ENCODE measurements at places on chromosomes 3 and 15. TPM values are rescaled to one million over a fixed set of nuclear protein-coding genes. Genes with fewer than 3 reads are reported as not detected.

The TM4SF4 gene
- total RNA-seq: not detected

The STRIT1 gene
- 0.38 TPM for total RNA-seq

DNA sequence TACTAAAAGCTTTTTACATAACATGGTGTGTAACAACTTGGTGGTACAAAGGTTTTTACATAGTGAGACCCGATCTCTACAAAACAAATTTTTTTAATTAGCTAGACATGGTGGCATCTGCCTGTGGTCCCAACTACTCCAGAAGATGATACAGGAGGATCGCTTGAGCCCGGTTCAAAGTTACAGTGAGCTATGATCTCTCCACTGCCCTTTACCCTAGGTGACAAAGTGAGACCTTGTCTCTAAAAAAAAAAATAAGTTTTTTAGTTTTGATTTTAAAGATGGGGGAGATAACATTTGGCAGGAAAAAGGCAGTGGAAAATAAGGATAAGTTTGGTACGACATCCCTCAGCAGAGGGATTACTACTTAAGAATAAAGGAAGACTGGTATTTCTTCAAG is 5.9 kb downstream of the FAM162A start:
- no peak overlapping the region for H3K27ac ChIP-seq
- H3K4me3 ChIP-seq: no peak overlapping the region
- H3K27me3 ChIP-seq: no peaks in the 10 kb centered on the region
- no peak for DNase-seq
- H3K36me3 ChIP-seq: no peaks in the 10 kb centered on the region

- H3K27me3 ChIP-seq: no peaks in the 10 kb centered on the region
- peaks cover 8% of the 10 kb centered on the region for H3K4me1 ChIP-seq
- no peaks in the 10 kb centered on the region for H3K36me3 ChIP-seq
- H3K4me3 ChIP-seq: no peak overlapping the region
- DNase-seq: no peak
Measured at GRCh38 chr3:73098873-73099272, 37.4 kb downstream of the EBLN2 start.

GRCh38 chr3:12898290-12898964 is 57.1 kb upstream of the RPL32 start:
- no peaks in the 10 kb centered on the region for H3K36me3 ChIP-seq
- DNase-seq: no peak
- no peak overlapping the region for H3K27ac ChIP-seq
- no peaks in the 10 kb centered on the region for H3K4me1 ChIP-seq
- H3K27me3 ChIP-seq: no peaks in the 10 kb centered on the region
- no peak overlapping the region for H3K4me3 ChIP-seq

DNA sequence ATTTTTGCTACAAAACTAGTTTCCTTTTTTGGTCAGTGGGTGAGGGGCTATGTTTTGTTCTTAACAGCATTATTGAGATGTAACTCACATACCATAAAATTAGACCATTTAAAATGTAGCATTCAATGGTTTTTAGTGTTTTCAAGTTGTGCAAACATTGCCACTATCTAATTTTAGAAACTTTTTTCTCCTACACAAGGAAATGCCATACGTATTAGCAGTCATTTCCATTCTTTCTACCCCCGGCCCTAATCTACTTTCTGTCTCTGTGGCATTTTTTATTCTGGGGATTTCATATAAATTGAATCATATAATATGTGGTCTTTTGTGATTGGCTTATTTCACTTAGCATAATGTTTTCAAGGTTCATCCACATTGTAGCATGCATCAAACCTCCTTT is 55.0 kb upstream of the TIPARP start:
- no peak overlapping the region for H3K27ac ChIP-seq
- no peaks in the 10 kb centered on the region for H3K27me3 ChIP-seq
- no peaks in the 10 kb centered on the region for H3K36me3 ChIP-seq
- no peak overlapping the region for H3K4me3 ChIP-seq
- DNase-seq: no peak
- H3K4me1 ChIP-seq: no peaks in the 10 kb centered on the region

The THSD4 gene
- 6.4 TPM for total RNA-seq

The TMEM212 gene
- not detected for total RNA-seq

The CFAP100 gene
- total RNA-seq: not detected

DNA sequence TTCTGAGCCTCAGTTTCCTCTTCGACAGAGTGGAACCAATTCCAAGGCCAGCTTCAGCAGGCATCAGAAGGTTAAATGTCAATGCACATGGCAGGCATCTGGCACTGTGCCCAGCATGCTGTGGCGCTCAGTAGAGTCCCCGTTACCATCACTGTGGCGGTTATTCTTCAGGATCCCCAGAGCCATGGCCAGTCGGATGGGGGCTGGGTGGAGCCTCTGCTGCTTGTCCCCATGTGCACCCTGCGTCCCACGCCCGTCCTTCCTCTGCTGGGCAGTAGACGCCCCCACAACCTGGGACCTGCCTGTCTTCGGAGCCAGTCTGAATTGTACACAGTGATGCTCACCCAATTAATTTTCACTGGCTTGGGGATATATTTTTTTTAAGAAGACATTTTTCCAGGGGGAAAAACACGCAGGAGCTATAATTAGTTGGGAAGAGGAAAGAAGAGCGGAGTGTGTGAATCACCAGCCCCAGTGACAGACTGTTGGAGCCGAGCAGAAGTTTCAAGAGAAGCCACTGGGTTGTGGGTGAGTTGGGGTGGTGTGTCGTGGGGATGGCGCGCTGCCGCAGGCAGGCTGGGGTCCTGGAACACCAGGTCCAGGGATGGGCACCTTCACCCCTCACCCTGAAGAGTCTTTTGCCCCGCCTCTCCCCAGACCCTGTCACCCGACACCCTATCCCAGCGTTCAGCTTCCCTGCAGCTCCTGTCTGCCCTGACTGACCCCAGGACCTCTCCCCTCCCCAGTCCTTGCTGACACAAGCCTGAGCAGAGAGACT is 26.8 kb upstream of the RPL29 start:
- no peaks in the 10 kb centered on the region for H3K36me3 ChIP-seq
- DNase-seq: no peak
- no peak overlapping the region for H3K27ac ChIP-seq
- no peak overlapping the region for H3K4me3 ChIP-seq

The PPP1R14D gene
- total RNA-seq: not detected

GRCh38 chr3:109819734-109820133 is 482.4 kb upstream of the DPPA4 start:
- no peak overlapping the region for H3K4me3 ChIP-seq
- H3K36me3 ChIP-seq: no peaks in the 10 kb centered on the region
- H3K27ac ChIP-seq: no peak overlapping the region
- no peaks in the 10 kb centered on the region for H3K27me3 ChIP-seq
- peaks cover 3% of the 10 kb centered on the region for H3K4me1 ChIP-seq
- no peak for DNase-seq

DNA sequence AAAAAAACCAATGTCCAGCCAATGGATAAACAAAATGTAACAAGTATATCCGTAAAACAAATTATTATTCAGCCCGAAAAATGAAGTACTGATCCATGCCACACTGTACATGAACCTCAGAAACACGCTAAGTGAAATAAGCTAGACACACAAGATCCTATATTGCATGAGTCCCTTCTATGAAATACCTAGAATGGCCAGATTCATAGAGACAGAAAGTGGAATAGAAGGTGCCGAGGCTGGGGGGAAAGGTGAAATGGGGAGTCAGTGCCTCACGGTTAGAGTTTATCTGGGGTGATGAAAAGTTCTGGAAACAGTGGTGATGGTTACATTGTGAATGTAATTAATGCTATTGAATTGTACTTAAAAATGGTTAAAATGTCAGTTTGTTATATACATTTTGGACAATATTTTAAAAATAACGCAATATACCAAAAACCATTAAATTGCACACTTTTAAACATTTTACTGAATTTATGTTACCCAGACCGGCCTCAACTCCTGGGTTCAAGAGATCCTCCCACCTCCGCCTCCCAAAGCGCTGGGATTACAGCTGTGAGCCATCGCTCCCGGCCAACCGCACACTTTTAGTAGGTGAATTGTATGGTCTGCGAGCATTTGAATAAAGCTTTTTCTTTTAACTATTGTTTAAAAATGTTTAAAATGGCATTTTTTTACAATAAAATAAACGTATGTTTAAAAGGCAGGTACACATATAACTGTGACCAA is 2.1 kb downstream of the RNF168 start:
- H3K36me3 ChIP-seq: no peaks in the 10 kb centered on the region
- peaks cover 2% of the 10 kb centered on the region for H3K4me1 ChIP-seq
- H3K27me3 ChIP-seq: no peaks in the 10 kb centered on the region
- peak overlapping the region; percentile 99 for H3K4me3 ChIP-seq
- DNase-seq: no peak

DNA sequence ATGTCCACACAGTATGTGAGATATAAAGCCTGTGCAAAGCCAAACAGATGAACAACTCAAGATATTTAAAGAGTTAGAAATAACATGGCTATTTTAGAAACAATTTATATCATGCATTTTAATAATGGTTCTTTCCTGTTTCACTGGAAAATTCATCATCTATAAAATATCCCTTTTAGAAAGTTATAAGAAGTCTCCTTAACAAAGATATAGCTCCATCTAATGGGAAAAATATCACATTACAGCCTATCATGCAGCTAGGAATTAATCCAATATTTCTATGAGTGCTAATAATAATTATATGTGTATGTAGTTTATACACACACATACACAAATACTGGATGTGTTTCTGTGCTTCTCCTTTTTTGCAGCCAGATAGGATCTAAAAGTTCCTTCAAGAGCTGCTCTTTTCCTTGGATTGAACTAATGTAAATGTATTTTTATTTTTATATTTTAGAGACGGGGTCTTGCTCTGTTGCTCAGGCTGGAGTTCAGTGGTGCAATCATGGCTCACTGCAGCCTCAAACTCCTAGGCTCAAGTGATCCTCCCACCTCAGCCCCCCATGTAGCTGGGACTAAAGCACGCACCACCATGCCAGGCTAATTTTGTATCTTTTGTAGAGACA is 21.6 kb downstream of the RPL22L1 start:
- no peaks in the 10 kb centered on the region for H3K36me3 ChIP-seq
- no peaks in the 10 kb centered on the region for H3K27me3 ChIP-seq
- no peaks in the 10 kb centered on the region for H3K4me1 ChIP-seq
- no peak overlapping the region for H3K4me3 ChIP-seq
- H3K27ac ChIP-seq: no peak overlapping the region
- DNase-seq: no peak

DNA sequence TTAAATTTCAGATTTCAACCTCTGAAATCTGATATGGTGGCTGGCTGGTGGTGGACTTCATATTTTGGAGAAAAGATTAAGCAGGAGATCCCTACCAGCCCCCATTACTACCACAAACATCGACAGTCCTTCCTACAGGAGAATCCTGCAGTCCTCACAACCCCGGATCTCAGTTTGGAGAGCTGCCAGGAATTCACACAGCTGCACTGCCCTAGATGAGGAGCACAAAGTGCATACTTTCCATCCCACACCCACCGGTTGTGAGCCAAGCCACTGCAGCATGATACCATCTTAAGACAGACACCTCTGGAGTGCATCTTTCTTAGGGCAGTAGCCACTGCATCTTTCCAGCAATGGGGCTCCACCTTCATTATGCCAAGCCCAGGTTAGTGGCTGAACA is 185.5 kb upstream of the GPR149 start:
- no peaks in the 10 kb centered on the region for H3K4me1 ChIP-seq
- H3K4me3 ChIP-seq: no peak overlapping the region
- no peak overlapping the region for H3K27ac ChIP-seq
- no peak for DNase-seq

DNA sequence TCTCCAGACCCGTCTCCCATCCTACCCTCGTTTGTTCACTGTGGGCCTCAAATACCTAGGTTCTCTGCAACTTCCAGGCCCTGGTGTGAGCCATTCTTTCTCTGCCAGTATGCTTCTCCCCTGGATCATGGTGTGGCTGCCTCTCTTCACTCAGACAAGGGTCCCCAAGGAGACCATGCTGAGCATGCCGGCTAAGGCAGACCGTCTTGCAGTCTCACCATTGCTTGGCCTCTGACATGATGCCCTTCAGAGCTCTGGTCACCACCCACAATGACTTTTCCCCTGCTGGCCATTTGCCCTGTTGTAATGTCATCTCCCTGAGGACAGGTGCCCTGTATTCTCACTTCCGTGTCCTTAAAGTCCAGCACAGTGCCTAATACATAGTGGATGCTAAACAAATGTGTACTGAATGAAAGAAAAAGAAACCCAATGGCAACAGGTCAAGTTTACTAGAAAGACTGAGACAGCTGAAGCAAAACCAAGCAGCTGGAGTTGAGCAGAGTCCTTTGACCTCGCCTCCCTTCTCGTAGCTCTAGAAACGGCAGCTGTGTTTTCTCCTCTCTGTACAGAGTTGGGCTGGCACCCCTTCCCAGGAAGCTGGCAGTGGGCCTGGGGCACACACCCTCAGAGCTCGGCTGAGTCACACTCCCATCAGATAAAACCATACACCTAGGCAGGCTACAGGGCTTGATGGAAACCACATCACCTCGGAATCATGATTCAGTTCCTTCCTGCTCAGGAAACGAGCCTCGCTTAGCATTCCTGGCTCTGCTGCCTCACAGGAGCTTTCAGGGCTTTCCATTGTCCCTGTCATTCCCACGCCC is 8.6 kb downstream of the TLR9 start:
- DNase-seq: no peak
- peaks cover 28% of the 10 kb centered on the region for H3K36me3 ChIP-seq
- H3K27me3 ChIP-seq: no peaks in the 10 kb centered on the region
- H3K4me3 ChIP-seq: no peak overlapping the region

GRCh38 chr3:58532794-58533220 is 4.2 kb downstream of the ACOX2 start:
- peaks cover 2% of the 10 kb centered on the region for H3K4me1 ChIP-seq
- H3K27me3 ChIP-seq: no peaks in the 10 kb centered on the region
- DNase-seq: peak; percentile 51
- H3K4me3 ChIP-seq: no peak overlapping the region
- no peaks in the 10 kb centered on the region for H3K36me3 ChIP-seq

GRCh38 chr3:45333549-45333948 is 54.8 kb upstream of the LARS2 start:
- H3K4me3 ChIP-seq: no peak overlapping the region
- H3K36me3 ChIP-seq: no peaks in the 10 kb centered on the region
- peaks cover 16% of the 10 kb centered on the region for H3K4me1 ChIP-seq
- no peak overlapping the region for H3K27ac ChIP-seq
- no peak for DNase-seq

The FRMD5 gene
- total RNA-seq: 12.6 TPM

GRCh38 chr3:115667738-115668065 is 44.4 kb downstream of the GAP43 start:
- no peaks in the 10 kb centered on the region for H3K4me1 ChIP-seq
- no peak for DNase-seq
- no peak overlapping the region for H3K4me3 ChIP-seq
- no peak overlapping the region for H3K27ac ChIP-seq
- H3K27me3 ChIP-seq: no peaks in the 10 kb centered on the region

- no peak overlapping the region for H3K4me3 ChIP-seq
- no peaks in the 10 kb centered on the region for H3K27me3 ChIP-seq
- H3K27ac ChIP-seq: no peak overlapping the region
- no peaks in the 10 kb centered on the region for H3K36me3 ChIP-seq
- no peak for DNase-seq
Measured at GRCh38 chr15:100508641-100509300, 20.0 kb downstream of the CERS3 start.

- H3K4me1 ChIP-seq: no peaks in the 10 kb centered on the region
- DNase-seq: no peak
Measured at GRCh38 chr3:37800022-37800551, 61.6 kb upstream of the CTDSPL start.

- H3K27me3 ChIP-seq: no peaks in the 10 kb centered on the region
- no peak overlapping the region for H3K27ac ChIP-seq
- no peak overlapping the region for H3K4me3 ChIP-seq
- no peaks in the 10 kb centered on the region for H3K4me1 ChIP-seq
Measured at GRCh38 chr3:124401843-124402242, 328.4 kb upstream of the UMPS start.

GRCh38 chr3:67624078-67624477 is 30.3 kb downstream of the SUCLG2 start:
- peaks cover 3% of the 10 kb centered on the region for H3K36me3 ChIP-seq
- no peak overlapping the region for H3K27ac ChIP-seq
- H3K4me1 ChIP-seq: peaks cover 5% of the 10 kb centered on the region
- DNase-seq: no peak

Measured in H1 (cell line).